COR-L47 (cell line): ENCODE measurements at places on chromosomes 7 and 10.

GRCh38 chr7:20211376-20211775, 5.8 kb downstream of the MACC1 start:
- no peak for DNase-seq

- no peak for DNase-seq
Measured at GRCh38 chr10:13873196-13873595, 286.4 kb downstream of the PRPF18 start.

DNA sequence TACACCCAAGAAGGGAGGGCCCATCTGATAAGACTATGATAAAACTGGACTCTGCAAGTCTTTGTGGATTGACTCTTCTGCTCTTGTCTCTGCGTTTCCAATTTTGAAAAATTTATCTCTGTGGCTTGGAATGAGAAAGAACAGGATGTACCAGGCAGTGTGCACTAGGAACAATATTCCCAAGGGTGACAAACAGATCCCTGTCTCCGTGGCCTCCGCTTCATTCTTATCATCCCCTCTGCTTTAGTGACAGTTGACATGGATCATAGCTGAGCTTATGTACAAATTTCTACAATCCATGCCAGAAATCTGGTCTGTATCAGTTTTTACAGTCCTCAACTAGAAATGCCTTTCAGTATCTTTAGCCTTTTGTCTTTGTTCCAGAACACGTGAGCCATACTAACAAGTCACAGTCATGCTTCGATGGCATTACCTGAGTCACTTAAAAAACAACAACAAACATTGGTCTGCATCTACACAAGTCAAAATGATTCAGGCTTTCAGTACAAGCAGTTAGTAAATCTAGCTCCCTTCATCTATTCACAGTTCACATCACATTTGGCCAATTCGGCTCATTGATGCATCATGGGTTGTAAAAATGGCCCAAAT, 393.6 kb upstream of the CELF2 start:
- no peak for DNase-seq

GRCh38 chr7:36272567-36273269, 116.9 kb upstream of the ANLN start:
- no peak for DNase-seq

- no peak for DNase-seq
Measured at GRCh38 chr7:5388273-5388901, 35.2 kb downstream of the TNRC18 start.

GRCh38 chr10:60496181-60496580, 106.5 kb upstream of the ANK3 start:
- no peak for DNase-seq

DNA sequence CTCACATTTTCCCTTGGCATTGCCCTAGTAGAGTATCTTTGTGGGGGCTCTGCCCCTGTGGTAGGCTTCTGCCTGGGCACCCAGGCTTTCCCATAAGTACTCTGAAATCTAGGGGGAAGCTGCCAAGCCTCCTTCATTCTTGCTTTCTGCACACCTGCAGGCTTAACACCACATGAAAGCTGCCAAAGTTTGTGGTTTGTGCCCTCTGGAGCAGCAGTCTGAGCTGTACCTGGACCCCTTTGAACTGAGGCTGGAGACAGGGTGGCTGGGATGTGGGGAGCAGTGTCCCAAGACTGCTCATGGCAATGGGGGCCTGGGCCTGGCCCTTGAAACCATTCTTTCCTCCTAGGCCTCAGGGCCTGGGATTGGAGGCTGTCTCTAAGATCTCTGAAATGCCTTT, 35.0 kb upstream of the TMEM273 start:
- DNase-seq: no peak
